NCI-H345 (cell line): ENCODE measurements at places on chromosomes 7 and 10.

DNA sequence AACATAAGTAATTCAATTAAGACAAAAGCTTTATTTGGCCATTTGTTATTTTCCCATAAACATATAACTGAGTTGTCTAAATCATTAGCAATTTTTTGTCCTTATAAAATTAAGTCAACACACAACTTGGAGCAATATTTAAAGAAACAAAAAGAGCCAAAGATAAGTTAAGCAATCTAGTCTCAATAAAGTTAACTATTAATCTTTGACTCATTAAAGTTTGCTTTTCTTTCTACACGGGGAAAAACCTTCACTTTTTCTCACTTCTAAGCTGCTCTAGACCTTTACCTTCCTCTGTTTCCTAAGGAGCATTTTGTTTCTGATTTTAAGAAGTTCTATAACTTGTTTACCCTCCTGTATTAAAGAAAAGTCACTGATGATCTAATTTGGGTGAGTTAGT lies 867.1 kb upstream of the PHF14 start:
- DNase-seq = no peak

- DNase-seq = no peak
These were observed 140.6 kb upstream of the TMEM168 start for GRCh38 chr7:112930787-112931186.

- DNase-seq = no peak
These were observed 114.1 kb downstream of the OR13A1 start for GRCh38 chr10:45201271-45201670.

GRCh38 chr10:46525177-46525823 lies 31.2 kb downstream of the GPRIN2 start:
- no peak for DNase-seq

- DNase-seq = no peak
These were observed 33.1 kb upstream of the RPA3 start for GRCh38 chr7:7751243-7752092.

GRCh38 chr10:95290461-95291364 lies at the start of gene PDLIM1:
Gene PDLIM1 (minus strand): TSS chr10:95291003. CDS start chr10:95290915, 88 bp downstream.
- peak; percentile 63 for DNase-seq

GRCh38 chr7:92161271-92161670 lies 17.7 kb downstream of the LRRD1 start:
- DNase-seq = no peak
